Fibroblast of skin of right quadriceps (primary cell): ENCODE measurements at places on chromosomes 1 and 21.

GRCh38 chr21:33661146-33661545 lies 18.8 kb downstream of the ITSN1 start:
- no peak for DNase-seq

GRCh38 chr1:188941986-188942385 lies 1535.7 kb downstream of the BRINP3 start:
- no peak for DNase-seq

DNA sequence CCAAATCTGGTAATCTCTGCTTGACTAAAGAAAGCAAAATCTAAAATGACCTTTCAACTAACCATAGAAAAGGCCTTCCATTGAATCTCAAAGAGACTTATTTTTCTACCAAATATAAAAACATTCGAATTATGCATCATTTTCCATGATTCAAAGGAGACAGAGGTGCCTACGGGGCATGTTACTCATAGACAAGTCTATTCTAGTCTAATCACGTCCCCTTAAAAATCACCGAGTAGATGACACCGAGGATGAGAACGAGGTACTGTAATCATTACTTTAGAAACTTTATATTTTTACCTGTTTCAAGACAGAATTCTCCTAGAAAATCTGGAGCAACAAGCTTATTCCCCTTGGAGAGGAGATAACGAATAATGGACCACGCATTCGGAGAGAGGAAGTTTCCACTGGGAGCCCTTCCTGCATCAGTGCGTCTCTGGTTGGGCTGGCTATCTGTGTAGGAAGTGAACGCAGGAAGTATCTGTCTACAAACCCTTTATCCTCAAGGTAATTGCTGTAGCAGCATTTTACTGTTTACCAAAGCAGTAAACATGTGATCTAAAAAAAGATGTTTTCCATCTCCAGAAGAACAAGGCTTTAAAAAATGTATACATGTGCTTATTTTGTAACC lies 9.5 kb downstream of the ERG start:
- no peak for DNase-seq

DNA sequence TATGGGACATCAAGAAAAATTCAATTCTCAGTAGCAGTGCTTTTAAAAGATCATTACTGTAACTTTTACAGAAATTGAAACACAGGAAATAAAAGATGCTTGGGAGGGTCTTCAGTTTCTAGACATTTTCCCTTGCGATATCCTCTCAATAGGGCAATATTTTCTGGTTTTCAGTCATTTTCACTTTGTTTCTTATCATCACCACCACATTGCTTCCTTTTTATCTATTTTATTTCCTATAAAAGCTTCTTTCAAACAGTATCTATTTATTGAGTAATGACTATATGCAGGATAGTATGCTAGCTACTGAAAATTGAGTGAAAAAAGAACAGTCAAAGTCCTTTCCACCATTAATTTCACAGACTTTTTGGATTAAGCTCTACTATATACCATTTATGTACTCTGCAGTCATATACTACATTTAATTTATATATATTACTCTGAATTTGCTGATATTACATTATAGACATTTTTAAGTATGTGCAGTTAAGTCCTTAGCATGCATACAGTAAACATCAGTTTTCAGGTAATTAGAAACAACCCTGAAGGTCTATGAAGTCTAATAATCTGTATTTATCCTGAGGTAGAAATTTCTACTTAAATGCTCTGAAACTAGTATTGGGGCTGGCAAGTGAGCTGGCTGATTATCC lies 18.7 kb downstream of the TRMT1L start:
- DNase-seq = no peak

GRCh38 chr1:77655431-77655974 lies 27.0 kb downstream of the ZZZ3 start:
- no peak for DNase-seq

GRCh38 chr1:151934048-151934493 lies 24.8 kb upstream of the THEM4 start:
- peak; percentile 60 for DNase-seq

DNA sequence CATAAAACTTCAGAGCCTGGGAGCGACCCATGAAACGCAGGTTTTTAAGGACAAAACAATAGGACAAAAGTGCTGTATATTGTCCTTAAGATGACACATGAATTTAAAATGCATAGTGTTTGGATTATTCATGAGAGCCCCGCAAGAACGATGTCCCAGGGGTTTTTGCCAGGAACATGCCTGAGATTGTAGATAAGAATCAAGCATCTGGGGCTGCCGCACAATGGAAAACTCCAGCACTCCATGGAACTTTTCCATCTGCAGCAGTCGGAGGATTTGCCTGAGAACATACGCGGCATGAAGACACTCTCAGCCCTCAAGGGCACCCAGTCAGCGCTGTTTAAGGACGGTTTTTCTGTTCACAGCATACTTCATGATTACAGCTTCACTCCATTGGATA lies 5.3 kb upstream of the ERG start:
- DNase-seq = peak; percentile 86

GRCh38 chr1:238088560-238089290 lies 198.0 kb upstream of the ZP4 start:
- DNase-seq = no peak

DNA sequence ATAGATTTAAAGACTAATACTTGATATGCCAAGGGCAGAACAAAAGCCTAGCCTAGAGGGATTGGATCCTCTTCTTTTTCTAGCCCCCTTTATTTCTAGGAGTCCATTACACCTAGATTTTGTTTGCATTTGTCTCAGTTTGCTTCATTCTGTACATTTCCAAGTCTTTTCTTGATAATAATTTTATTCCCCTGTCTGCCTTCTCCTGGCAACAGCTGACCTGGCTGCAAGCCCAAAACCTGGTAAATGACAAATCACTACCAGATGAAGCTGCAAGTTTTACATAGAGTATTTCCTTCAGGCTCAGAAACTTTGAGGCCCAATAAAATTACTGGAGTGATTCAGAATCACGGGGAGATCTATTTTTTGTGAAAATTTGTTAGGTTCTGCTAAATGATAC lies 36.5 kb upstream of the LHX8 start:
- DNase-seq = peak; percentile 24

DNA sequence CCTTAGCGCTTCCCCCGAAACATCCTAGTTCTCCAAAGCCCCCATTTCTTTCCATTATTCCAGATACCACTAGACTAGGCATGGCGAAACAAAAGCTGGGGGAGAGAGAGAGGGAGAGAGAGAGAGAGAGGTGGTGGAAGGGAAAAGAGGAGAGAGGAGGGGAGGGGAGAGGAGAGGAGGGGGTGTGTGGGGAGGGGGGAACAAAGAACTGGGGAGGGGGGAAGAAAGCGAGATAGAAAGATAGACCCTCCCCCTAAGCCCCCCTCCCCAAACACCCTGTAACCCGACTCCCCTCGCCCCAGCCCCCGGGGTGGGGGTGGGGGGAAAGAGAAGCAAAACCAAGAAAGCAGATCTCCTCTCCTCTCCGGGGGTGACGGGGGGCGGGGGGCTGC lies 352 bp downstream of the MEX3A start:
- DNase-seq = no peak

DNA sequence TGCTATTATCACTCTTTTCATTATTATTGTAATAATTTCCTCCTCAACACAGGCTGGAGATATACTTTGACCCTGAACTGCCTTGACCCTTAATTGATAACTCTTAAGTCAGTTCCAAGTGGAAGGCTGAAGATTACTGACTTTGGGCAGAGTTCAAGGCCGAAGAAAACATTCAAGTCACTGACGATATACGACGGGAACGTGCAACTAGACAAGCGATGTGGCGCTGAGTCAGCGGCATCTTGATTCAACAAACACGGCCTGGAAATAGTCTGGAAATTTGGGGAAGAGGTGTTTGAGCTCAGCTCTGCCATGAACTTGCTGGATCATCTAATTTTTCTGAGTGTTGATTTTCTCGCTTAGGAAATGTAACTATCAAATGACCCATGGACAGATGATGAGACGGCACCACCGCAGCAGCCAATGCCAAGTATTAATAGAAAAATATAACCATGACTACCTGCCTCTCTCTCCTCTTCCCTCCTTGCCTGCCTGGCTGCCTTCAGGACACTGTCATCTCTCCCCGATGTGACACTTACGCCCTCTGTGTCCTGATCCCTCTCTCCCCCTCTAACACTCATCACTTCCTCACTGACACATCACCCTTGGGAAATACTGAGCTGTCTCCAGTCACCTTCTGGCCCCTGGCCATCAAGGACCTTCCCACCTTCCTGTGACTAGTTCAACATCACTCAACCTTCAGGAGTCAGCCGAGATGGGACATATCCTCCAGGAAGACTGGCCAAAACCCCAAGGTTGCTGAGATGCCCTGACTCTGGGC lies 49.4 kb downstream of the TMCO4 start:
- DNase-seq = peak; percentile 39

GRCh38 chr1:20409012-20409411 lies 77.0 kb downstream of the CAMK2N1 start:
- DNase-seq = no peak
